ENCODE measurements at places on chromosomes 5 and 9.

- no peak for DNase-seq
Measured at GRCh38 chr5:179765400-179765799, 28.4 kb upstream of the LTC4S start.

GRCh38 chr5:81154725-81155124 lies 78.4 kb upstream of the CKMT2 start:
- no peak for DNase-seq

DNA sequence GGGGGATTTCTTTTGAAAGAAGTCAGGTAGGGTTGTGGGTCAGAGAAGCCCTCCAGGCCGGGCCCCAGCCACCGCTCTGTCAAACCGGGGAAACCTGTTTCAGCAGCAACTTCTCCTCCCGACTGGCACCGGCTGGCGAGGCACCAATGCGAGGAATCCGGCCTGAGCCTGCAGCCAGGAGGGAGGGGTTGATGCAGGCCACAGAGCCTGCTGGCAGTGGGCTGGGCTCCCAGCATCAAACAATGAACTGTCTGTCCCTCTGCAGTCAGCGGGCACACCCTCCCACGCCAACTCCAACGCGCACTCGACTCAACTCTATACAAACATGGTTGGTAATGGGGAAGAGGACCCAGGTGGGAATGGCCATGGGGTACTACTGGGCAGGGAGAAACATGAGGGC lies 12.1 kb downstream of the PCDH1 start:
- no peak for DNase-seq

DNA sequence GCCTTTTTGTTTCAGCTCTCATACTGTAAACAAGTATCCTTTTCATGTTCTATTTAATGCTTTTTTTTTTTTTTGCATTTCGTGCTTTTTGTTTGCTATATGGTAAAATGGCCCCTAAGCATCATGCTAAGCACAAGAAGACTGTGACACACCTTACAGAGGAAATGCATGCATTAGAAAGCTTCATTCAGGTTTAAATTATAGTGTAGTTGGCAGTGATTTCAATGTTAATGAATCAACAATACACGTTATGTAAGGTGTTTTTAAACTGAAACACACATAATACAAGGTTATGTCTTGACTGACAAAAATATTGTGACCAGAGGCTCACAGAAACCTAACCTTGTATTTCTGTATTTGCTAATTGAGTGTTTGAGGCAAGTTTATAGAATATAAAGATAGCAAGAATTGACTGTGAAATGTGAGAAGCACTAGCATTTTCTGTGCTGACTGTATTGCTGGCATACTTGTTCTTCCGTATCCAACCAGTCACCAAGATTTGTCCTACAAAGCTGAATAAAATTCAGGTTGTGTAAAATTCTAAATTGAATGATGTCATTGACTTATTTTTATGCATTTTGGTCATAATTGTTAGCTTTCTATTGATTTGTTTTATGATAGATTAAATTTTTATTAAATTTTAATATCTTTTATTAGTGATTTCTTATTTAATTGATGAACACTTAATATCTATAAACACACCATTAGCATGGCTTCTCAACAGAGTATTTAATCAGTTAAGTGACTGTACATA lies 4.1 kb downstream of the CFAP95 start:
- no peak for DNase-seq

GRCh38 chr5:89277816-89278215 lies 394.8 kb upstream of the MEF2C start:
- DNase-seq = no peak

- DNase-seq = no peak
Measured at GRCh38 chr5:6715758-6716628, 2.8 kb downstream of the TENT4A start.

DNA sequence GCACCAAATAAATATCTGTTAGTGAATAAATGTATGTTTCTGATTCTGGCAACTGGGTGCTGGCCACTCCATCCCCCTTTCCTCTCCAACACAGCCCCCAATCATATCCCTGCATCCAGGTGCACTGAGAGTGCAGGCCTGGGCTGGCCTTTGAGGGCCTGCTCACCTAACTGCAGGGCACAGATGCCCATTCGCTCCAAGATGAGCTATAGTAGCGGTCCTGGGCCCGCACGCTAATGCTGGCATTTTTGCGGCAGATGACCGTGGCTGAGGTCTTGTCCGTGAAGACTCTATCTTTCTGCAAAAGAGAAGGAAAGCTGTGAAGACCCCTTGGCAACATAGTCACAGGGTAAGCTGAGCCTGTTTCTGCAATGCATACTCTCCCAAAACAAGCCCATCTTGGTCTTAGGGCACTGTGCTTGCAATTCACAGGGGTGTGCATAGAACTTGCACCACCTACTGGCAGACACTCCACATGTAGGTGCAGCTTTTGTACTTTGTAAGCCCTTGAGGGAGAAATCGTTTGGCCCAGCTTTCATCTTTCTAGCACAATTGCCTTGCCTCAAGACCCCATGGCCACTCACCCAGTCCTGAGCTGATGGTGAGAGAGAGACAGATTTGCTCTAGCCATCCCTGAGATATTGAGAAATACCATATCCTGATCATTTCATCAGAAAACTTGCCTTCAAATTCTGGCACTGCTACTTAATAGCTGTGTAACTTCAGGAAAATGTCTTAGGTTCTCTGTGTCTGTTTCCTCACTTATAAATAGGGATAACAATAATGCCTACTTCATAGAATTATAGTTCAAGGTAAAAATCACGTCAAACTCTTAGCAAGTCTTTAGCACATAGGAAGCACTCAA lies 13.5 kb downstream of the IL12B start:
- peak; percentile 64 for DNase-seq

DNA sequence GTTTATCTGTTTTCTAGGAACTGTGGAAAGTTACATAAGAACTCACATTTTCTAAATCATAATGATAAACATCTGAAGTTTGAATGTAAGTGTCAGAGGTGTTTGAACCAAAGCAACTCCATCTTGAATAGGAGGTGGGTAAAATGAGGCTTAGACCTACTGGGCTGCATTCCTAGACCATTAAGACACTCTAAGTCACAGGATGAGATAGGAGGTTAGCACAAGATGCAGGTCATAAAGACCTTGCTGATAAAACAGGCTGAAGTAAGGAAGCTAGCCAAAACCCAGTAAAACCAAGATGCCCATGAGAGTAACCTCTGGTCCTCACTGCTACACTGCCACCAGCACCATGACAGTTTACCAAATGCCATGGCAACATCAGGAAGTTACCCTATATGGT lies 297.7 kb upstream of the POU5F2 start:
- no peak for DNase-seq

DNA sequence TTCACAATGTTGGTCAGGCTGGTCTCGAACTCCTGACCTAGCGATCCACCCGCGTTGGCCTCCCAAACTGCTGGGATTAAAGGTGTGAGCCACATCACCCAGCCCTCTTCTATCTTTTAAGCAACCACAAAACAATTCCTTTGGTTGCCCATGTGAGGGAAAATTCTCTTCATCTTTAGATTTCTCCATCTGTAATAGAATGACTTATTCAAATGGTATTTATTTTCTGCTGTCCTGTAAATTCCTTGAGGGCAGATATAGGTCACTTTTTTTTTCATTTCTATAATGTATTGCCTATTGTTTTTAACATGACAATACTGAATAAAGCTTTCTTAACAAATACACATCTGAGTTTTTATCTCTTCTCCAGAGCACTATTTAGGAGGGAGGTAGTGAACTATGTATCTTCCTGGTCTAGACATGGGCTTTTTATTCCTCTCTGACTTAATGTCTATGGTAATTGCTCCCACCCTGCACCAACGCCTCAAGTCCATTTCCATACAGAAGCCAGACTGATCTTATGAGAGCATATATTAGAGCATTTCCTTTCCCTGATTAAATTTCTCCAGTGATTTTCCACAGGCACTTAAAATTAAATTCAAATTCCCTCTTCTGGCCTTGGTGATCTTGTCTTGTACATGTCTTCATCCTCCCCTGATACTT lies 595.6 kb downstream of the CAAP1 start:
- no peak for DNase-seq

DNA sequence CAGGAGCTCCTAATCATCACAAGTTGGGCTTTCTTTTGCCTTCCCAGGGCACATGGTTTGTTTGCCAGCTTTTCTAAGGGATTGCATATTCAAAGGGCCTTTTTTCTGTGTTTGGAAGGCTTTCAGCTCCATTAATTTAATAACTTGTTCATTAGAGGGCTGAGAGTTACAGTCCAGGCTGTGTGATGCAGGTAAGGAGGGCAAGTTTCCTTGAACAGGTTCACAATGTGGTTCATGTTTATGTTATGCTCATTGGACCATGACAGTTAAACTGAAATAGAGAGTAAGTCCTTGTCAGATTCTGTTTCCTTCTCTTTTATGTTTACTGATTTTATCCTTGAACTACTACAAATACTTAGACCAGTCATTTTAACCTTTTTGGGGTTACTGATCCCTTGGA lies 174.4 kb downstream of the MARCHF11 start:
- DNase-seq = no peak

DNA sequence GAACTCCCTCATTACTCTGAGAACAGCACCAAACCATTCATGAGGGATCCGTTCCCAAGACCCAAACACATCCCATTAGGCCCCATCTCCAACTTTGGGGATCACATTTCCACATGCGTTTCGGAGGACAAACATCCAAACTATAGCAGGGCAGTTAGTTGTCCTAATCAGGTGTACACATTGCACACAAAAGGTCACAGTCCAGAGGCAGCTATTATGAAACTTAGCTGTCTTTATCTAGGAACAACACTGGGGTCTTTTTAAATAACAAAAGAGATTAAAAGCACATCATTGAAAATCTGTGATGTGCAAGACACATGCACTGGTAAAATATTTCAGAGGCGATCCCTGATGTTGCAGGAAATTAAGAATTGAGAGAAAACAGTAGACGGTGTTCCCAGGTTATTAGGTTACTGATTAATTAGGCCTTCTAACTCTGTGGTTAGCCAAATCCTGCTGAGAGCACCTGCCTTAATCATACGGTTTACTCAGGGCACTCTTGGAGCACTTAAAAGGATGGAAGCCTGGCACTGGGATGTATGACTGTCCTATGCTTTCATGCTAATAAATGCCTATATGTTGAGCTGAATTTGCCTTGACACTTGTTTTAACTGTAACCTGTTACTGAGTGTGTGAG lies 1574.5 kb upstream of the WWC1 start:
- no peak for DNase-seq

DNA sequence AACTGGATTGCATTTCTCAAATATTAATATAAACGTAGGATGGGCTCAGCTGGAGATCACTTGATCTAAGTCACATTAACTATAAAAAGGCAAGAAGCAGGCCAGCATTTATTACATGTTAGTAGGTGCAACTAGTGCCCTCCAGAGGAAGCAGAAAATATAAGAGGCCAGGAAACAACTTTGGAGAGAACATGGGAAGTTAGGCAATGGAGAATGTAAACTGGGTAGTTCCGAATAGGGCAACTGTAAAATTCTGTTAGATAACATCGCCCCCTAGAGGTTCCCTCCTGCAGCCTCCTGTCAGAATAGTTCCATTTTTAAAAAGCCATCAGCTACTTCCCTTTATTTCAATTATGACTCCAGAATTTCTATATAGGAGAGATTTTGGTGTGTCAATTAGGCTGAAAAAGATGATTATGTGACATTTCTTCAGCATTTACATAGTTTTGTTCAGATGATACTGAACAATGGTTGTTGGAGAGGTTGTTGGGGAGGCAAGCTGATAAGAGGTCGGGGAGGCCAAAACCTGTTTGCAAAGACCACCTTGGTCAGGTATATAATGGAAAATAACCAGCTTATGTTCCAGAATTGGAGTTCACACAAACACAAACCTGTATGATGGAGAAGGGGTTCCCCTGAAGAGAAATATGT lies 22.4 kb downstream of the CCL28 start:
- peak; percentile 72 for DNase-seq

- DNase-seq = no peak
Measured at GRCh38 chr5:68026092-68026885, 189.3 kb upstream of the PIK3R1 start.
